ENCODE measurements at places on chromosomes 6 and 20.

GRCh38 chr6:9537381-9537780, 877.5 kb downstream of the TFAP2A start:
- no peak for DNase-seq

- no peak for DNase-seq
Observed at GRCh38 chr6:146871611-146872425, 273.0 kb downstream of the ADGB start.

DNA sequence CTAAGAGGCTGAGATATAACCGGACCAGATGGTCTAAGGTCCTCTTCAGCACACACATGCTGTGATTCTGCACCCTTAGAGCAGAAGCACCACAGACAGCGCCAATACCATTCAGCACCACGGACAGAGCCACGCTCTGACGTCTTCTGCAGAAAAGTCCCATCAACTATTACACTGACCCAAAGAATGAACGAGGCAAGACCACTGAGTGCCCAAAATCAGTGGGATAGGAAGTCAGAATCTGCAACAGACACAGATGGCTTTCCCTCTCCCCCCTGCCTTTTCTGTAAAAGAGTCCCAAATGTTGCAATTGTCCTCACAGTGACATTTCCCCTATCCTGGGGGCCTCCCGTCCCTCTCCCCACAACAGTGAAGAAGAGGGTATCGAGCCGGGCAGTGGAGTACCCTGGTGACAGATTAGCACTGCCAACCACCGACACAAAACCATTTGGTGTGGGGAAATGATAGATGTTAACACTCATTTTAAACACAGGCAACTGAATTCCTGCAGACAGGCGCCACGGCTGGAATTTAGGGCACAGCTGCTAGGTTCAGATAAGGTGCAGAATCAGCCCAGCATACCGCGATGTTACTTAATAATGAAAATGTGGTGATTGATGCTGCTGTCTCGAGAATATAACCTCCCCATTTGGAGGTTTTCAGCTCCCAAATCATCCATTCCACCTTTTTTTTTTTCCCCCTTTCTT, 66.6 kb upstream of the CTNNBL1 start:
- DNase-seq, result no peak

- no peak for DNase-seq
Observed at GRCh38 chr20:53408691-53409446, 184.8 kb downstream of the ZNF217 start.

DNA sequence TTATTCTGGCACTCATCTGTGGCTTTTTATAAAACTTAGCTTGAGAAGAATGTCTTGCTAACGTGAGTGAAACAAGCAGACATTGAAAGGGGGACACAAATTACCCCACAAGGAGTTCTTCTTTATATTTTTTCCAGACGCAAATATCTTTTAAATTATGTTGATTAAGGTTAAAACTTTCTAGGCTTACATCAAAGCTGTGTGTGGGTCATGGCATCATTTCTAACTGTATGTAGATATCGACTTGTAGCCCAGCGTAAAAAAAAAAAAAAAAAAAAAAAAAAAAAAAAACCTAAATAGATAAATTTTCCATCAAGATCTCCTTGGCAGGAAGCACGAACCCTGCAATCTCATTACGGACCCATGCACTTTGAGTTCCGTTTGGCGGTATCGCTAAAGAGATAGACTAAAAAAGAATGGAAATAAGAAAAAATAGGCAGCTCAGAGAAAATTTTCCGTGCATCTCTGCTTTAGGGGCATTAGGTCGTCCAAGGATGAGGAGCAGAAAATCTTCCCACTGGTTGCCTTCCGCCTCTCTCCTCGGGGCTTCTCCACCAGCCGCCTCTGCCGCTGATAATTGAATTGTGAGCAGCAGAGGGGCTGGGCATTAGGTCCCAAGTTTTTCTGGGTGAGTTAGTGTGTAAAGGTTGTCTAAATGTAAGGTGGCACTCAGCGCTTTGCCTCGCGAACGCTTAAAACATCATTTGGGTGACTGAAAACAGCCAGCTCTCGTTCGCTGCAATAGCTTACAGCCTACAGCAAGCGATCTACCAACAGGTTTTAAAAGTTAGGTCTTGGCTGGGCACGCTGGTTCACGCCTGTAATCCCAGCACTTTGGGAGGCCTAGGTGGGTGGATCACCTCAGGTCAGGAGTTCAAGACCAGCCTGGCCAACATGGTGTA, 194.0 kb downstream of the TRIM27 start:
- DNase-seq, result no peak

DNA sequence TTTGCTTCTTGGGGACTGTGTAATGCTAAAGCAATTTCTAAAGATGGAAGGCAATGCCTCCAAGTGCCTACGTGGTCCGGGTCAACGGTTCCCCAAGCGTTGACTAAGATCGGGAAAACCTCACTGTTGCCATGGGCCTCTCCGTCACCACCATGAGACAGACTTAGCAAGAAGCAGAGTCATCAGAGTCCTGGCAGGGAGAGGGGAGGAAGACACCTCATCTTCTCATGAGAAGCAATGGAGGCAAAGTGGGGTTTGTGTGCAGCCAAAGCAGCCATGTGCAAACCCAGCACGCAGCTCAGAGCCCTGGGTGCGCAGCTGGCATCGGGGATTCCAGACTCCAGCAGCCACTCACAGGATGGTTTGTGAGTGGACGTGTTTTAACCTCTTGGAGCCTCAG, 111.4 kb downstream of the SYNDIG1 start:
- DNase-seq, result no peak
